ENCODE measurements at places on chromosomes 1 and 21.
A peak's percentile ranks its signal among the peaks of the same experiment; 100 is the strongest.

DNA sequence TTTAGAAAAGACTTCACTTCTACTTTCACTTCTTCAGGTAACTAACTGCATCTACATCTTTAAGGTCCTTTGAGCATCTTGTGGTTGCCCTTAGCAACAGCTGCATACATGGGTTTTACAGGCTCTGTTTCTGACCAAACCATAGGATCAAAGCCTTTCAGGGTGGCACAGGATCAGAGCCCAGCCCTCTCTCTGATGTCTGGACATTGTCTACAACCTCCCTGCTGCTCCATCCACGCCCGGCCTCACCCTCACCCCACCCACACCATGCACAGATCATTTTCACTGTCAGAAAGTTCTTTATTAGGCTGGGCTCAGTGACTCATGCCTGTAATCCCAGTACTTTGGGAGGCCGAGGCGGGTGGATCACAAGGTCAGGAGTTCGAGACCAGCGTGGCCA lies 5.2 kb downstream of the NCF2 start:
- DNase-seq = no peak

DNA sequence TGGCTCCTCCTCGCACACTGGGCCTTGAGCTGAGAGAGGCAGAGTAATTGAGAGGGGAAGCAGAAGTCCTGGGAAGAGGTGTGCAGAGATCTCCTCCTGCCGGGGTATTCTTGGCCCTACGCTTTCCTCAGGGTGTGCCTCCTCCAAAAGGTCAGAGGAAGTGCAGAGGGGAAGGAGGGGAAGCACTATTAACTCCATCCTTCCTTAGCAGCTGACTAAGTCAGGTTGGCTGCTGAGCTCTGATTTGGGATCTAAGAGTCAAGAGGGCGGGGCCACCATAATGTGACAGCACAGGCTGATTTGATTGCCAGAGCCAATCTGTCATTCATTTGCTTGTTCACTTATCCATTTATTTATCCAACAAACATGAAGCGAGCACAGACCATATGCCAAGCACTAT lies 12.3 kb downstream of the ATP2B4 start:
- no peak for DNase-seq

DNA sequence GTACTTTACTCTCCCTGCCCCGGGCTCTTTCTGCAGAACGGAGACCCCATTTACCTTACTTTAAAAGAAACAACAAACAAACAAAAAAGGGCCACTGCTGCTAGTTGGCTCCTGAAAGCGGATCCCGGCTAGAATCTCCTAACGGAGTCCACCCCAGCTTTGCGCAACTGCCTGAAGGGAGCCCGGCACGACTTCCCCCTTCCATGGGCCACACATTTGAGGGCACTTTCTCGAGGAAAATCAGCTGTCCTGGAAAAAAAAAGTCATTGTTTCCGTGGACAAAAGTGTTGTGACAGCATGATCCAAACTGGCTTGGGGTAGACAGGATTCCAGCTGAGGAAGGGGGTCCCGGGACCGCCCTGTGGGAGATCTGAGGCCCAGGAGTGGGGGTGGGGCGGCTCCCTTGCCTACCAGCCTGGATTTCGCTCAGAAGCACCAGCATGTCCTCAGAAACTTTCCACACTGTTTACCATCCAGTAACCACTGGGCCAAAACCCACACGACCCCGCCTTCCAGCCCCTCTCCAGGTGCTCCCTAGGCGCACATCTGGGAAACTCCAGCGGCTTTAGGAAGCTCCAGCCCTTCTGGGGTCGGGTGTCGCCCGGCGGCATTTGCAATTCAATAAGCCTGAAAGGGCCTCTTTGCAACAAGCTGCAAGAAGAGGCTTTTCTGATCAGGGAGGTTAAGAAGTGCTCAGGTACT lies 4.8 kb downstream of the RIPK4 start:
- DNase-seq = no peak

GRCh38 chr1:145696630-145696960 lies 10.6 kb downstream of the PDZK1 start:
- DNase-seq = no peak

DNA sequence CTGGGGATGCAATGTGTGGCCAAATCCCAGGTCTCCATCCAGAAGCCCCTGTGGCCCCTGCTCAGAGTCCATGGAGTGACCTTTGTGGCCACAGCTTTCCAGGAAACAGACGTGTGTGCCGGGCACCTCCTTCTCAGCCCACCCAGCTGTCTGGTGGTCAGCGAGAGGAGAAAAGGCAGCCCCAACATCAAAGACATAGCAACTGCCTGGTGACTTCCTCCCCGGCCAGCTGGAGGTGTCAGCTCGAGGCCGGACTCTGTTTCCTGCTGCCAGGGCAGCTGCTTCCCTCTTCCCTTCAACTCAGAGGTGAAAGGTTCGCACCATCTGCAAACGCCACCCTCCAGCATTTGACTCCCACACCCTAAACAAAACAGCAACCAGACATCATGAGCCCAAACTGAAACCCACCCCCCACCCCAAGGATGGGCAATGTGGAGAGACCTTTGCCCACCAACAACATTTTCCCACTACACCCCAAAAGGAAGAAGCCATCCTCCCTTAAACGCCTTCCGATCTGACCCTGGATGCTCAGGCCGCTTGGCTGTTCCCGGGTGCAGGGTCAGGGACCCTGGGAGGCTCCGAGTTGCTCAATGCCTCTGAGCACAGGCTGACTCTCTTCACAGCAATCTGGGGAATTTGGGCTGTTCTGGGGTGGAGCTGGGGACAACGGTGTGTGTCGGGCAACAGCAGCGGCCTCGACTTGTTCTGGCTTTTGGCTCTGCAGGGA lies 162.3 kb downstream of the PSMG1 start:
- no peak for DNase-seq

DNA sequence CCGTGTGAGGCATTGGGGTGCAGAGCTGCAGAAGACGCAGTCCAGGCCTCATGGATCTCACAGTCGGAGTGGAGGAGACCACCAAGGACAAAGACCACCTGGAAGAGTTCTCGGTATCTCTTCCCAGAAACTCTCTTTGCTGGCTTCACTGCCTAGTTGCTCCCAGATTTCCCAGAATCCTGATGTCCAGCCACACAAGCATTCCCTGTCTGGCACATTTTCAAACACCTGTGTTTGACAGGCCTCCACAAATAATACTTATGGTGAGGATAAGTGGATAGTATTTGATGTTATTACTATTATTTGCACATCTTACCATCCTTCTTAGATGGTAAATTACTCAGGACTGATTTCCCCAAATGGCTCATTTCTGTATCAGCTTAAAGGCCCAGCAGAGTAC lies 27.7 kb upstream of the KANK4 start:
- no peak for DNase-seq

GRCh38 chr1:89088572-89088971 lies 23.6 kb upstream of the GBP1 start:
- DNase-seq = no peak

DNA sequence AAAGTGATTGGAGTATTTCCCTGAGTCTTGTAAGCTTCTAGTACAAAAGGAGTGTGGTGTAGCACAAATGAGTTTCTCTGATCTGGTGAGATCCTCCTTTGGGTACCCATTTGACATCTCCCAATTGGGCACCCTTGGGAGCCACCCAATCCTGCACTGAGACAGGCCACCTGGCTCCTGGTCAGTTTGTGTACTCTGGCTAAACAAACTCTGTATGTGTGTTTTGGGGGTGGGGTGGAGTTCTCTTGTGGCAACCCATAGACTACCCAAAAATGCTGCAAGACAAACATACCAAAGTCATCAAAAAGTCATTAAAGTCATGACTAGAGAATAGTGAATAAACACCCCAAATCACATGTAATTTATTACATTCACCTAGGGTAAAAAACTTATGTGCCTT lies 8.4 kb upstream of the HIVEP3 start:
- DNase-seq = no peak

DNA sequence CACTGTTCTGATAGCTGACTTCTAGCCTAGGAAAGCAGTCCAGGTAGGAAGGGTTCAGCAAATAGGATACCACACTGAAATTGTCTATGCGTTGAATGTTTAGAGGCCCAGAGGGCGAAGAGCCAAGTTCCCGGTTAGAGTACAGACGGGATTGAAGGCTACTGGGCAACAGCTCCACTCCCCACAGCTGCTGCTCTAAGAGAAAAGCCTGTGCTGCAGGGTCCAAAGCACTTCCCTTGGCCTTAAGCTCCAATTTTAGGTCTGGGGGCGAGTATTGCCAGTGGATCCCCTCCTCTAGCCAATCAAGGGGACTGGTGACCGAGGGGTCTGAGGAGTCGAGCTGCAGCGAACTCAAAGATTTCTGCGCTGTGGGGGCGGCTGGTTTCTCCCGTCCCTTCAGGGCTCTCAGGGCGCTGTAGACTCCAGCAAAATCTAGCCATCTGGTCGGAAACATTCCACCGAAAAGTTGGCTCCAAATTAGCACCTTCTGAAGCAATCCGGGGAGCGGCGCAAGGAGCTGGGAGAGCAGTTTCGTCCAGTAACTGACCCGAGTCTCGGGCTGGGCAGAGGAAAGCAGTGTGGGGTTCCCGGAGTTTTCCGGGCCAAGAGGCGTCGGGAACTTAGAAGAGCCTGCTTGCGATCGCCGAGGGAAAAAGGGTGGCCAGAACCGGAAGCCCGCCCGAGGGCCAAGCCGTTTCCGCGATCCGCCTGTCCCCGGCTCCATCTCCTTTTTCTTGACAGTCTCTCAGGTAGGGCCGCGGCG lies 748 bp downstream of the PPP1R15B start:
- peak; percentile 47 for DNase-seq

DNA sequence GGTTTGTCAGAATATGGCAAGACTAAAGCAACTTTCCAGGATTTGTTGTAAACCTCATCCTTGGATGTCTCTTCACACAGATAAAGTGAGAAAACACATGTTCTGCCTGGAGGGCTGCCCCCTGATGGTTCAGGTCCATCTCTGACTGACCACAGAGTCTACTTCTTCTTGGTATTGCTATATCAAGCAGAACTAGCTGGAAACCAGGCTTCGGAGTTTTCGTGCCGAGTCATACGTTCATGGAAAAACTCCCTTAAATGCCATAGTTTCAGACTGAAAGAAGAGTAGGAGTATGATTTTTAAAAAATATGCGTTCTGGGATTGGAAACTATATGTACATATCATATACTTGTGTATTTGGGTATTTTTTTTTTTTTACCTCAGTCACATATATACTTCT lies 5.8 kb downstream of the OR10T2 start:
- DNase-seq = no peak

- DNase-seq = no peak
These were observed 124.5 kb downstream of the KCNK1 start for GRCh38 chr1:233738396-233738795.

DNA sequence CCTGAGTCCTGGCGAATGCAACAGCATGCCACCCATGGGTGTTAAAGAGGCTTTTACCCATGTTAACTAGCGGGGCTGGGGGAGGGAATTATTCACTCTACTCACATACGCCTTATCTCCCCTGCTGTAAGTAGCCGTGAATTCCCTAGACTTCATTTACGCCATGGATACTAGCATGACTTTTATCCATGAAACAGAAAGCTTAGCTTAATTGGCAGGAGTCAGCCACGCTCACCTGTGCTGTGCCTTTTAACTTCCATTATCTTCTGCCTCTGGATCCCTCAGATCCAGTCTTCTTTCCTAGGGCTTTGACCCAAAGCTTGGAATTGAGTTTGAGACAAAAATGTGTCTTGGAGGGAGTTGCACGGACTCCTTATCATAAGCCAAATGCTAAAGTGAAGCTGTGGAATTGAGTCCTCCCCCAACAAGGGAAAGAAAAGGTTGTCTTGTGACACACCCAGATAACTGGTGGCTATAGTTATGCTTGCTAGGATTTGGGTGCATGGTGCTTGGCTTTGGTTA lies 9.7 kb upstream of the NASP start:
- no peak for DNase-seq

GRCh38 chr1:118223426-118223825 lies 38.4 kb upstream of the SPAG17 start:
- no peak for DNase-seq

DNA sequence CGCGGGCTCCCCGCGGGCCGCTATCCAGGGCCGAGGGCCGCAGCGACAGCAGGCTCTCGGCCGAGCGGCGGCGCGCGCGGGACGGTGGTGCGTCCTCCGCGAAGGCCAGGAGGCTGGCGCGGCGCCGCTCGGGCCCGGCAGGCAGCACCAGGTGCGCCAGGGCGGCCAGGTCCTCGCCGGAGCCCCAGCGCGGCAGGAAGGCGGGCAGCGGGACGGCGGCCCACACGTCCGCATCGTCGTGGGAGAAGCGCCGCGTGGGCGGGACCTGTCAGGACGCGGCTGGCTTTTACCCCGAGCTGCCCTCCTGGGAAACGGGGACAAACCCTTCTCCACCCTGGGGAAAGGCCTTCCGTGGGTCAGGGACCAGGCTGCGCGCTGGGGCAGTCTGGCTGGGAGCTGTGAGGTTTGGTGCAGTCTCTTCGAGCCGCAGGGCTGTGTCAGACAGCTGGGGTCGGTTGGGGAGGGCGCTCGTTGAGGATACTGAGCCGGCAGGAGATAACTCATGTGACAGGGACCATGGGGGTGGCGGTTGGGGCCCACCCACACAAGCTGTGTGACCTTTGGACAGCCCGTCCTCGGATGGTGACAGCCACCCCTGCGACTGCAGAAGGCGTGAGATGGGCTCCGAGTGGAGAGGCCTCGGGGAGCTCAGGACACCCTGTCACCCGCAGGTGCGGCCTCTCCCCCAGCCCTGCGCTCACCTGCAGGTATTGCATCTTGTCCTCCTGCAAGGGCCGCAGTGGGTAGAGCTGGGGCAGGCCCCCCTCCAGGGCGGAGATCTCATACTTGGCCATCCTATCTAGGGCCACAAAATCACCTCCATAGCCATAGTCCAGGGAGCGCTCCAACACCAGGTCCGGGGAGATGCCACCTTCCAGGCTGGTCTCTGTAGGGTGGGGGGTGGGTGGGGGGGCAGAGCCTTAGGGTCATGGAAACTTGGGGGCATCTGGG lies 6.0 kb downstream of the HES3 start:
- no peak for DNase-seq

DNA sequence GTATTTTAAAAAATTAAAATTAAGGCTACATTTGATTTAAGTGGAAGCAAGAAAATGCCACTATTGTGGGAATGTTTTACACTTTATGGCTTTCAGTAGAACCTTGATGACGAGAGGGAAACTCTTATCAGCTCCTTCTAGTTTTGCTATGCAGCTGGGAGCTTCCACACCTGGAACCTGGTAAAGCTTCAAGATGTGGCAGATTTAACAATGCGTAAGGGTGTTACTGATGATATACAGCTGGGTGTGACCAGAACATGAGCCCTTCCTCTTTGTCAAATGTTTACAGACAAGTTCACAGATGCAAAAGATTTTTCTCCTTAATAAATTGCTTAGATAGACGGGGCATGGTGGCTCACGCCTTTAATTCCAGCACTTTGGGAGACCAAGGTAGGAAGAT lies 20.3 kb downstream of the TTC13 start:
- no peak for DNase-seq

DNA sequence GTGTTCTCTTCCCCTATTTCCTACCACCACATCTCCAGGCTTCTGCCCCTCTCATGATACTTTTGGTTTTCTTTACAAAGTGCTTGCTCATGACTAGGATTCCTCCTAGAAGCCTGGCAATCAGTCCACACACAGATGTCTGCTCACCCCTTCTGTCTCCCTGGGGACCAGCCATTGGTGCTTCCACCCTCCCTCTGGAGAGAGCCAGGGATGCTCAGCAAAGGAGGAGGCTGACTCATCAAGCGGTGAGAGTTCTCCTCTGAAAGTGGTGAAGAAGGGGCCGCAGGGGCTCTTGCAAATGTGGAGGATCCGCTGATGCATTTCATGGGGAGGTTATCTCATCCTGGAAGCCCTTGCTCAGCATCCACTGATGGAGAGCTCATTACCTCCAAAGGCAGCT lies 14.5 kb downstream of the NT5C1A start:
- DNase-seq = no peak

All from activated CD4-positive, CD25-positive, alpha-beta regulatory T cell (primary cell).